NCI-H2081 (cell line): ENCODE measurements at places on chromosomes 1 and 21.

- no peak for DNase-seq
These were observed 2.5 kb downstream of the ABCA4 start for GRCh38 chr1:94118471-94118870.

GRCh38 chr1:117886101-117886795, 43.2 kb downstream of the GDAP2 start:
- DNase-seq, result no peak

DNA sequence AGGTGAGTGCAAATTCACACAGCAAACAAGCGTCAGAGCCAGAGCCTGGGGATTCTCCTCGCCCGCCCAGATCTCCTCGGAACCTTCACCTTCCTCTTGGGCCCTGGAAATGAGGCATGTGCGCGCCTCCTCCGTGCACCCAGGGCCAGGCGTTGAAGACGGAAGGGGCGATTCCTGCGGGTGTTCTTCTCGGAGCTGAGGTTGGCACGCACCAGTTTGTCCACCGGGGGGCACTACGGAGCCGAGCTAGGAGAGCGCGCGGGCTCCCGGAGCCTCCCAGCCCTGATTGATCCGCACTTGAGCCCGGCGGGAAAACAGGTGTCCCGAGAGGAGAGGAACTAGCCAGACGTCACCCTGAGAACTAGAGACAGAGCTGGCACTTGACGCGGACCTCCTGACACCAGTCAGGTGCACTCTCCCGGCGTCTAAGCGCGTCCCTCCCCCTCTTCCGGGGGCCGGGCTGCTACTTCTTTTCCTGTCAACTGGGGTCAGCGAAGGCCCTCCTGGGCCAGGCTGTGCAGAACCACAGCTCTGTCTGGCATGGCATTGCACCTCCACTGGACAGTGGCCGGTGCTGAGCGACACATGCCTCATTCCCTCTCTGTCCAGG, 18.3 kb upstream of the SERINC2 start:
- DNase-seq, result peak; percentile 89

DNA sequence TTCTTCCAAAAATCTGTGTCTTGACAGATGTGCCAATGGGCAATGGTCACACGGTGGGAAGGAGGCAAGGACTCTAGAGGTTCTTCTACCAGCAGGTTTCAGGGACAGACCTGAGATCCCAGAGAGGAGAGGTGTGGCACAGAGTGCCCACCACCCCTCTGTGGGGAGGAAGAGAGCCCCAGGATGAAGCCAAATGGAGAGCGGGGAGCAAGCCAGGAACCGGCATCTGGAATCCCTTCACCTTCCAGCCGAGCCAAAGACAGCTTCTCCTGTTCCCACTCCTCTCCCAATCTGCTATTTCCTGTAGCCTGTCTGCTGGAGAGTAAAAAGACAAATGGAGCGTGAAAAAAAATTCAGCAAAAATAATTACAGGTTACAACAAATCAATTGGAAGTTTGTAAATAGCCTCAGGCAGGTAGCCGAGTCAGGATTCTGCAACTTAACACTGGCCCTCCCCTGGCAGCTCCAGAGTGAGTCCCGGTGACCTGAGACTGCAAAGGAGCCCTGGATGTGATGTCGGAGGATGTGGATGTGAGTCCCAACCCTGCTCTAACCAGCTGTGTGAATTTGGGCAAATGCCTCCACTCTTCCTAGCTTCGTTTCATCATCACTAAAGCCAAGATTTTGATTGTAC, 45.4 kb upstream of the LRRN2 start:
- peak; percentile 91 for DNase-seq

- no peak for DNase-seq
These were observed 17.2 kb downstream of the JAK1 start for GRCh38 chr1:64948905-64949833.

GRCh38 chr1:159669338-159669737, 45.1 kb downstream of the CRP start:
- no peak for DNase-seq

- no peak for DNase-seq
These were observed 57.2 kb downstream of the NPHP4 start for GRCh38 chr1:5935026-5935425.

DNA sequence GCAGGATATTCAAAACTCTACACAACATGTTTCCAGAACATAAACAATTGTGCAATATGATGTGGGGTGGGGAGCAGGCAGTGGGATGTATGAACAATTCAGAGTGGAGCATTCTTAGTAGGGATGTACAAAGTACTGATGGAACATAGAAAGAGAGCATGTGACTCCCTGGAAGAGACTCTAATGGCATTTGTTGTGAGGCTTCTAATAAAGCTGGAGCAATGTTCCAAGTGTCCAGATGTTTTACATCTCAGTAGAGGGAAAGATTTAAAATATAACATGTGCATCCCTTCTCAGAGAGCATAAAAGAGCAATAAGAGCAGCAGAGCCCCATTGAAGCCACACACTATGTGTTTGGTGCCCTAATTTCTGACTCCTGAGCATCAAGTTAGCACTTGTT, 116.5 kb downstream of the BRINP2 start:
- no peak for DNase-seq

DNA sequence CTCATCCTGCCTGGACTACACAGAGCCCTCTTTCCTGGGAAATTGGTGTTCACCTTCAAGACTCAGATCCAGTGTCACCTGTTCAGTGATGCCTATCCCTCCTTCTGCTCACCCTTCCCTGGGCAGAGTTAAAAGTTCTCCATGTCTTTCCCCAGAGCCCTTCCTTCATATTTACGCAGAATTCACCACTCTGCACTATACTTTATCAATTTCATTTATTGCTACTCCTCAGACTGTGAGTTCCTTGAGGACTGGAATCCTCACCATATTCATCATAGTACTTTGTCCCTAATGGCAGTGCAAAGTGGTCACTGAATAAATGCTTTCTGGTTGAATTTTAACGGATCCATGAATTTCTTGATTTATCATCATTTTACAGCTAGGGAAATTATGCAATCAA, 300.0 kb downstream of the CHRM3 start:
- DNase-seq, result no peak

DNA sequence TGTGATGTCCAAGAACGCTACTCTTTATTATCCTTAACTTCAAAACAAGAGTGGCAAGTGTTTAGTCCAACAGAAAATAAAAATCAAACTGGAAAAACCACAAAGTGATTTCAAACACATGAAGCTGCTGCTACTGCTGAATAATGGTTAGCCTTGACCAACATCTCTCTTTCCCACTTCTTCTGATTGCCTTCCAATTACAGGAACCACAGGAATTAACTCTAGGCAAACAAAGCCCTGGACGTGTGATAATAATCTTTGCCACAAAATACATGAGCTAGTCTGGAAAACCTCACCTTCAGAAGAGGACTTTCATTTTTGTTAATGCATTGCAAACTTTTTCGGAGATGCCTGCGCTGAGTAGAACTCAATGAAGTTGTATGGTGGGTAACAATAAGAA, 48.6 kb upstream of the COL11A1 start:
- no peak for DNase-seq

GRCh38 chr1:55050283-55050682, 10.9 kb downstream of the PCSK9 start:
- peak; percentile 5 for DNase-seq

- peak; percentile 97 for DNase-seq
These were observed 80.3 kb upstream of the ARTN start for GRCh38 chr1:43853161-43853921.

DNA sequence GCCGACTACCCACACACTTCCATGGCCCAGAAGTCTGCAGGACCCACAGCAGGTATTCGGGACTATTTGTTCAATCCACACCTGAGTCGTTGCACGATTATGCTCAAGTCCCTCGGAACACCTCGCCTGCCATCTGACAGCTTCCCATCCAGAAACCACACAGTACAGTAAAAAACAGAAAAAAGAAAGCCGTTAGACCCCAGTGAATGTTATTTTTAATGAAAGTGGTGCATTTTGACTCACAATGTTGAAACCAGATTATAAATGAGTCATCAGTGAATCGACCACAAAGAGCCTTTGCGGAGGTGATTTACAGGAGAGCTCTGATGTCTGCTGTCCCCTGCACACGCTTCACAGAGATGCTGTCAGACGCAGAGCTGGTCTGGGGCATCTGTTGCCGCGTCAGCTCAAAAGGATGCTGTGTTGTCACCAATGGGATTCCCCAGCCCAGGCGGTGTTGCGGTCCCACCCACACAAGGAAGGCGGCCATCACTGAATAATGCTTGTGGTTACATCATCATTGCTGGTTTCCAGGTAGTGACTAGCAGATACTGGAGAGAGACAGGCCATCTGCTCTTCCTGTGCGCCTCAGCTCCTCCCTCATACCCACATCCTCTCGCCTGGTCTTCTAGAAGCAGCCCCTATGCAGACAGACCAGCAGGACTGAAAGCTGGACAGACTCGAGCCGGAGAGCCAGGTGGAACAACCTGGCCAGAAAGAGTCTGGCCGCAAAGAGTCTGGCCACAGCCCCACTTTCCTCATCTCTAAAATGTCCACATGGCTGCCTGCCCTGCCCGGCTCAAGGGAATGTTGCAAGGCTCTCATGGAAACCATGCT, 116.8 kb downstream of the TOMM20 start:
- DNase-seq, result no peak

GRCh38 chr1:117964290-117965038, 34.9 kb downstream of the WDR3 start:
- no peak for DNase-seq

DNA sequence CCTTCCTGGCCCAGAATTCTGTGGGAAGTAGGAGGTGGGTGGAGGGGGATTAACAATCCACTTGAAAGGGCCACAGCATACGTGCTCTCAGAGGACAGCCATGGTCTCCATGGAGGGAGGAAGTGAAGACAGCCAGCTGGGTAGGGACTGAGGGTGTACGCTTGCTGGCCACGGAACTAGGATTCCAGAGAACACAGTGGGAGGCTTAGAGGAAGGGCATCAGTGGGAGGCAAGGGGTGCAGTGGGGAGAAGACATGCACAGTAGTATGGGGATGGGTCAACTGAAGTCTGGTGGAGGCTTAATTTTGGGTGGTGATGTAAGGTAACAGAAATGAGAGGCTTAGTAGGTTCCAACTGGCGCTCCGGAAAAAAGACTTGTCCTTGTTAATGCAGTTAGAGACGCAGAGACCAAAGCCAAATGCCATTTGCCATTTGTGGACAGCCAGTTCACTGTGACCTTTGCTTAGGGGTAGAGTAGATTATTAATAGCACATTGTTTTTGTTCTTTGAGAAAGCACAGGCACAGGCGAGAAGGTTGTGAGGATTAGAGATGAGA, 103.0 kb downstream of the ZSCAN20 start:
- DNase-seq, result no peak

DNA sequence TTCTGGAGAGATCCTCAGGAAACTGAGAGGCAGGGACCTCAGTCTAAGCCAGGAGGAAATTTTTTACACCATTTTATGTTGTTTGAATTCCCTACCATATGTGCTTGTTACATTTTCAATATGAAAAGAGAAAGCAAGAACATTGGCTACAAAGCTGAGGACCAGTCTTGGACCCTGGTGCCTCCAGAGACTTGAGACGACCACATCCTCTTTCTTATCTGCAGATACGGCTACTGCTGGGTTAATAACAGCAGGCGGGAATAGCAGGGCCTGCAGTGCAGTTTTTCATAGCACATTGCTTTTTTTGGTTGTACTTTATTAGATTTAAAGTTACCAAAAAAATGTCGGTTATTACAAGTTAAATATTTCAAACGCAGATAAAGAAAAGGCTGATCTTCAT, 3.9 kb downstream of the KDM4A start:
- DNase-seq, result no peak

DNA sequence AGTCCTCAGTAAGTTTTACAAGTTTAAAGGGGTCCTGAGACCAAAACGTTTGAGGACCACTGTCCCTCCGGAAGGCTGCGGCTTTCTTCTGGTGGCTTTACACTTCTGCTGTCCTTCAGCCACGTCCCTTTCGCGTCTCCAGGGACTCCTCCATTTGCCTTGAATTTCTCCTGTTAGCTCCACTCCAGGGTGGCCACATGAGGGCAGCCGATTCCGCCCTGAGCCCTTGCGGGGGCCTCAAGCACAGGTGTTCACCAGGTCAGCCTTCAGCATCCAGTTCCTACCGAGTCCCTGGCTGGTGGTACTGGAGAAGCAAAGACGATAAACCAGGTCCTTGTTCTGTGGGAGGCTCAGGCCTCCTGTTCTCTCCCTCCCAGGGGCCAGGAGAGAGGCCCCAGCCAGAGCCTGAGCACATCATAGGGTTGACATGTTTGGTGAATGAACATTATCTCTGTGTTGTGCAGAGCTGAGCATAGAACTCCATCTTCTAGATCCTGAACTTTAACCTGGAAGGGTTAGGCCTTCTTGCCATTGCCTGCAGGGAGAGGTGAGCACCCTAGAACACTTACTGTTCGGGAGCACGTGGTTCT, 27.4 kb upstream of the COQ8A start:
- DNase-seq, result no peak

DNA sequence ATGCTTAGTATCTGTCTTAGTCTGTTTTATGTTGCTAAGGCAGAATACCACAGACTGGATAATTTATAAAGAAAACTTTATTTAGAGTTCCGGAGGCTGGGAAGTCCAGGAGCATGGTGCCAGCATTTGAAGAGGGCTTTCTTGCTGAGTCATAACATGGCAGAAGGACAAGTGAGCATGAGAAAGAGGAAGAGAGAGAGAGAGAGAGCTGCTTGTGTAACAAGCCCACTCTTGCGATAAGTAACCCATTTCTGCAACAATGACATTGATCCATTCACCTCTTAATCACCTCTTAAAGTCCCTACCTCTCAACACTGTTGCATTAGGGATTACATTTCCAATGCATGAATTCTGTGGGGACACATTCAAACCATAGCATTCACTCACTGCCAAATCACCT, 11.7 kb upstream of the MYOCOS start:
- DNase-seq, result no peak

GRCh38 chr1:59592924-59593323, 221.8 kb upstream of the HOOK1 start:
- DNase-seq, result no peak

GRCh38 chr1:212677136-212677535, 22.5 kb downstream of the BATF3 start:
- DNase-seq, result no peak

DNA sequence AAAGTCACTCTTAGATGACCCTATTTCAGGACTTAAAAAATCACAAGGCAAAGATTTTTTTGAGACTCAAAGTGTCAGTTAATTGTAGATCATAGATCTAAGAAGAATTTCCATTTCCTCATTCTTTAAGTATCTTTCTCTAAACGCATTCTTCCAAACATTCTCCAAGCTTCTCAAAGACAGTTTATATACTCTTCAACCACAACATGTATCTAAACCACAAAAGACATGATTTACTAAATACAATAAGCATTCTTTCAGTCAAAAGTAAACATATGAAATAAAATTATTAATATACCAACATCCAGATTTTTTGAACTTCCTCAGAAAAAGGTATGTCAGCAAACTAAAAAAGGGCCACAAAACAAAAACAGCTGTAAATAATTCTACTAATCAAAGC, 24.4 kb downstream of the RC3H1 start:
- DNase-seq, result no peak

- DNase-seq, result no peak
These were observed 8.8 kb upstream of the AGTRAP start for GRCh38 chr1:11727119-11727518.
